ENCODE measurements at places on chromosomes 11 and 22.

GRCh38 chr11:94803491-94803890 lies 35.3 kb downstream of the AMOTL1 start:
- no peak for DNase-seq

GRCh38 chr22:45562537-45563361 lies 60.1 kb downstream of the FBLN1 start:
- no peak for DNase-seq

DNA sequence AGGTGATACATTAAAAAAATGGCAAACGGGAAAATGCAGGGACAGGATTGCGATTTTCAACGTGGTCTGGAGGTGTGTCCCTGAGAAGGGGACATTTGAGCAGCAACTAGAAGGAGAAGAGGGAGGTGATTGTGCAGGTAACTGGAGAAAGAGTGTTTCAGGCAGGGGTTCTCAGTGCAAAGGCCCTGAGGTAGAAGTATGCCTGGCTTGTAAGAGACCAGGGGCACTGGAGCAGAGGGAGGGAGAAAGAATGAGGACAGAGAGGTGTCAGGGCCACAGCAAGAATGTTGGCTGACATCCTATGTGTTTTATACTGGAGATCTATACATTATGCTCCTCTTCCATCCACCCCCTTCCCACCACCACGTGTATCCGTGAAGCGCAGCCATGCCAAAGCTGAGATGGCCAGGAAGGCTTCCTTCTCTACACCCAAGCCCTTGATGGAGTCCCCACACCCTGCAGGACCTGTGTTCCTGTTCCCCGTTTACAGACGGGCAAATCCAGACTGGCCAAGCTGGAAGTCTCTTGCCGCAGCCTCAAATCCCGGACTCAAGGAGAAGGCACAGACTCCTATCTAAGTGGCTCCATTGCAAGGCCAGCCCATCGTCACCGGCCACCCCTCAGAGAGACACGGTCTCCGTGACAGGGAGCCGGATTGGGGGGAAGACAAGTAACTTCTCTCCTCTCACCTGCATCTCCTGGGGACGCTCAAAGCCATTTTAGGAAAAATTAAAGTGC lies 416.1 kb downstream of the MN1 start:
- no peak for DNase-seq

GRCh38 chr11:26846227-26846626 lies 124.4 kb upstream of the SLC5A12 start:
- no peak for DNase-seq

GRCh38 chr22:41048791-41049717 lies 43.3 kb upstream of the EP300 start:
- no peak for DNase-seq
